HCEC 1CT (cell line): ENCODE measurements at places on chromosomes 16 and 17.

- DNase-seq, result peak; percentile 14
Observed at GRCh38 chr17:16381496-16381820, 567 bp downstream of the UBB start.

GRCh38 chr17:38327936-38328335 lies 15.8 kb downstream of the GPR179 start:
- DNase-seq, result no peak

DNA sequence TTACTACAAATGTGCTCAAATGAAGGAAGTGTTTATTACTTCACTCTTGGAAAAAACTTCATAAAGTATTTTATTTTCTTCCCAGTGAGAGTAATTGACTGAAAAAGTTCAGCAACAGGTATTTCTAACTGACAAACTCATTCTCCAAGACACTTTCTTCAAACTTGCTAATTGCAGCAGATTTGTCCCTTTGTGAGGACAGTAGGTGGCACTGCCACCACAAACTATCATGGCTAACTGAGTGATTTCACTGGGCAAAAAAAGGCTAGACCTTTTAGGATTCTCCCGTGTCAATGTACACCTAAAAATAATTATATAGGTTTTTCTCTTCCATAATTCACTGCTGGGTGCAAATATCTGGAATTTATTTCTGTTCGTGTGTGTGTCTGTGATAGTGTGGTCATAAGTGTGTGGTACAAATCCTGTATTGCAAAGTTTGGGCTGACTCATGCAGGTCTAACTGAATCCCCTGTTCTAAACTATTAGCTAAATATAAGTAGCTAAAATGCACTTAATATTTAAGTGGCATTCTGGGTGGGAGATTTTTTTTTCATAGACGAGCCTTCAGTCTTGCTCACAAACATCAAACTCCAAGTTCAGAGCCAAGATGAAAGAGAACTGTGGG lies 3.9 kb downstream of the HS3ST3A1 start:
- DNase-seq, result peak; percentile 58

DNA sequence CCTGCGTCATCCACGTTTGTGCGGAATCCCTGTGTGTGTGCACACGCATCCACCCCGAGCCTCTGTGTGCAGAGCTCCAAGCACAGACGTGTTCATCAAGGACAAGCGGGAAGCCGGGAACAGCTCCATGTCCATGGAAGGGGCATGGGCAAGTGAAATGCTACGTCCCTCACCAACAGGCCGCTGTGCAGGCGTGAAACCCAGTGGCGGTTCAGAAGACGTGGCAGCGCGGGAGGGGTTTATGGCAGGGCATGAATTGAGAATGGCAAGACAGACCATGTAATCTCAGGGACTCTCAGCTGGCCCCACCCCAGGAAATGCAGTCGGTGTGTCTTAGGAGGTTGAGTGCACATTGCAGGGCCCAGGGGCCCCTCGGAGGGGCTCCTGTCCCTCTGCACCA lies 52.7 kb downstream of the TBC1D16 start:
- DNase-seq, result no peak

- DNase-seq, result no peak
Observed at GRCh38 chr16:66369055-66369592, 2.6 kb downstream of the CDH5 start.
